ENCODE measurements at places on chromosomes 2 and 18.

GRCh38 chr2:120542911-120543527, 192.6 kb upstream of the GLI2 start:
- no peak for DNase-seq

GRCh38 chr2:118498943-118499342, 348.5 kb downstream of the EN1 start:
- DNase-seq, result no peak

GRCh38 chr2:72828840-72829507, 3.1 kb upstream of the EXOC6B start:
- no peak for DNase-seq

GRCh38 chr2:45069684-45070083, 60.4 kb upstream of the SIX2 start:
- DNase-seq, result no peak

DNA sequence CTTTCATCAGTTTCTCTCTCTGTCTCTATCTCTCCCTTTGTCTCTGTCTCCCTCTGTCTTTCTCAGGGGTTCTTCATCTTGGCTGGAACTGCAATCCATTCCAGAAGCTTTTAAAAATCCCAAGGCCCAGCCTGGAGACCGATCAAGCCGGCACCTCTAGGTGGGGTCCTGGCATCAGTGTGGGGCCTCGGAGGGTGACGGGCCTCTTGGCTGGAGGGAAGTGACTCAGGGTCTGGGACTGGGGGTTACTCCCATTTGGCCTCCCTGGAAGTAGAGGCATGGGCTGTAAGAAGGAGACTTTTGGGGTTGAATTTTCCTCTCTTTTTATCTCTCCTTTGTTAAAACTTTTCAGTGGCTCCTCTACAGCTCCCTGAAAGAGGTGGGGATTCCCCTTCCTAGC, 52.8 kb upstream of the OTOF start:
- no peak for DNase-seq

- no peak for DNase-seq
These were observed 13.0 kb upstream of the KLF11 start for GRCh38 chr2:10030311-10030736.

- no peak for DNase-seq
These were observed 33.0 kb upstream of the PHLPP1 start for GRCh38 chr18:62682371-62682770.

- no peak for DNase-seq
These were observed 5.3 kb upstream of the REG1A start for GRCh38 chr2:79114797-79115494.

- DNase-seq, result no peak
These were observed 10.7 kb downstream of the AMER3 start for GRCh38 chr2:130766037-130766436.

DNA sequence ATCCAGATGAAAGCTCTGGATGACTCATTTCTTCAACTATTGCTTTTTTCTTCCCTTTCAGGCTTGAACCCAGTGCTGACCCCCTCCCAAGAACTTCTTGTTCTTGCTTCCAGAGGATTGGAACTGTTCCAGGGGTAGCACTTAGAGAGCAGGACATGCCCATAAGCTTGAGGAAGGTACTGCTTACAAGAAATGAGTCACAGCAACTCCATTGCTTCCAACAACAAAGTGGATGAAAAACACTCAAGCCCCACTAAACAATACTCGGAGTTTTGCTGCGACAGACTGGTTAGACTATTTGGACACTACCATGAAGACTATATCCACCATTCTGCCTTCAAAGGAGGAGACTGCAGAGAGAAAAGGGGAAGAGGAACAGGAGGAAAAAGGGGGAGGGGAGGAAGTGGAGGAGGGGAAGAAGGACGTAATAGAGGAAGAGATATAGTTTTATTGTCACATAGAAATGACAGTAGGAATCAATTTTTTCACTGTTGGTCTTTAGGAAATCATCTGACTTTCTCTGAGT, 1.6 kb upstream of the EPC2 start:
- DNase-seq, result no peak

DNA sequence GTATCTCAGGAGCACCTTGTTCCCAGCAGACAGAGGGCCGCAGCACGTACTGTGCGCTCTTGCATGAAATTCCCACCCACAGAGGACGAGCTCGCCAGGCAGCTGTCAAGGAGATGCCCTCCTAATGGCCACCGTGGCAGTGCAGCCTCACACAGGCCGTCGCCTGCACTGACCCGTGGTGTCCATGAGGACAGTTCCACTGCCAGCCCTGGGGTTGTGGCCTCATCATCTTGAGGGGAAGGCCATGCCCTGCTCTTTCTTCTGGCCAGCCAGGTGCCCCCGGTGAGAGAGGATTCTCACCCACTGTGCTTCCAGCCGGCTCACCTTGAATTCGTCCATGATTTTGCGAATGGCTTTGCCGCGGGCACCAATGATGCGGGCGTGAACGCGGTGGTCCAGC, 42.0 kb downstream of the ANO7 start:
- no peak for DNase-seq

- DNase-seq, result no peak
These were observed 953.5 kb downstream of the CNTNAP5 start for GRCh38 chr2:124978597-124978996.

- no peak for DNase-seq
These were observed 395.0 kb upstream of the TCF4 start for GRCh38 chr18:55982992-55983391.

DNA sequence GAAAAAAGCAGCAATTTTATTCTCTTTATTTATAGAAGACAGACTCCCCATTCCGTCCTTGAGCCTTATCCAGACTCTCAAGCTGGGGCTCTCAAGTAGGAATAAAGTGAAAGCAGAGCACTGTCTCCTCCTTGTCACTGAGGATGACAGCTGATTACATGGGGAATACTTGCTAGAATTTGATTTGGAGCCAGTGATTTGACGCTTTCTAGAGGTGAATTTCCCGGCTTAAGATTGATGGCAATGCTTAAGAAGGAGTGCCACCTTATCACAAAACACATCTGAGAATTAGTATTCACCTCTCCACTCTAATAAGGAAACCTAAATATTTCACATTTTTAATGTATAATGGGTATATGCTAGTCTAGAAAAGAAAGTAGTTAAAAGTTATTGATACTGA, 135.4 kb upstream of the SLC39A10 start:
- DNase-seq, result no peak

GRCh38 chr2:20288642-20289340, 61.9 kb downstream of the PUM2 start:
- no peak for DNase-seq

- DNase-seq, result no peak
These were observed 235.0 kb downstream of the CAMKMT start for GRCh38 chr2:44596537-44597320.

GRCh38 chr18:57995331-57995730, 48.7 kb upstream of the NEDD4L start:
- no peak for DNase-seq

- DNase-seq, result no peak
These were observed 154.7 kb downstream of the TSN start for GRCh38 chr2:121910139-121910538.

DNA sequence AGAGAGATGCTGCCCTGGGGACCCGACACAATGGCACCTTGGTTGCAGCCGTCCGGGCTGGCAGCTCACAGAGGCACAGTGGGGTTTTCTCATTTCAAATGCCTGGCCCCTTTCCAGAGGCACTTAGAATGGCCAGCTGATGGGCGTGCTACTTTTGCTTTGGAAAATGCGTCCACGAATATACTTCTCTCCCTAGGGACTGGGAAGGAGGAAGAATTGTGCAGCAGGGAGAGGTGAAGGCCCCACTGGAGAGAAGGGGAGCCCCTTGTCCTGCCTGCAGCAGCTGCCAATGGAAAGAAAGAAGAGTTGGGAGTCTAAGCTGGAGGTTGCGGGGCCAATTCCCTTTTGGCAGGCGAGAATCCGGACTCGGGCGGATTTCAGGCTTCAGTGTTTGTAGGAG, 1.1 kb upstream of the MAL start:
- no peak for DNase-seq

DNA sequence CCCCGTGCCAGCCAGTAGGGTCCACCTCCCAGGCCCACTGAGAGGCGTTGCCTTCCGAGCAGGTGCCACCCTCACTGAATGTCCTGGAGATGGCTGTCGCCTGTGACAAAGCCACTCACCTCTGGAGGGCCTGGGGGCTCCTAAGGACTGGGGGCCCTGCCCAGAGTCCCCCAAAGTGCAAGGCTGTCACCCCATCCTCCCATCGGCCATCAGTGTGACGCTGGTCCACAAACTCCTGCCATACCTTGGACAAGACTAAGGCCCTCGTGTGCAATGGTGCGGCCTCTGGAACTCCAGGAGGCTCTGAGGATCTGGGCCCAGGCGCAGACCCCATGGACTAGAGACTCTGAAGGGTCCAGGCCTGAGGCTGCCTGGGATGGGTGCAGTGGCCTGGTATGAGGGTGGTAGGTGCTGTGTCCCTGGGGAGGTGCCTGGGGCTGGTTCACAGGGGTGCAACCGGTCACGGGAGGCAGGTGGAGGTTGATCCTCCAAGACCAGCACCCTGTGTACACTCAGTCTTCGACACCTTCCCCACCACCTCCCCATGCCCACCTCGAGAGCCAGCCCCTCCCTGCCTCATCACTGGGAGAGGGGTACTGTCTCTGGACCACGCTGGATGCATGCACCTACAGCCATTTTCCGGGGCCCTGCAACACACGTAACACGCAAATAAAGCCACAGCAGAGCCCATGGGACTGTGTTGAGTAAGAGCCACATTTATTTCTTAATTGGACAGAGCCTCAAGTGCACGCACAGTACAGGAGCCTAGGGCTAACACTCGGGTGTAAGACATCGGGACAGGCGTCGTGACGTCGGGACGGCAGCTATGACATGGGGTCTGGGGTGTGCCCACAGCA, 21.6 kb downstream of the AQP12A start:
- no peak for DNase-seq

- no peak for DNase-seq
These were observed 51.2 kb downstream of the MAP3K20 start for GRCh38 chr2:173126819-173127218.

DNA sequence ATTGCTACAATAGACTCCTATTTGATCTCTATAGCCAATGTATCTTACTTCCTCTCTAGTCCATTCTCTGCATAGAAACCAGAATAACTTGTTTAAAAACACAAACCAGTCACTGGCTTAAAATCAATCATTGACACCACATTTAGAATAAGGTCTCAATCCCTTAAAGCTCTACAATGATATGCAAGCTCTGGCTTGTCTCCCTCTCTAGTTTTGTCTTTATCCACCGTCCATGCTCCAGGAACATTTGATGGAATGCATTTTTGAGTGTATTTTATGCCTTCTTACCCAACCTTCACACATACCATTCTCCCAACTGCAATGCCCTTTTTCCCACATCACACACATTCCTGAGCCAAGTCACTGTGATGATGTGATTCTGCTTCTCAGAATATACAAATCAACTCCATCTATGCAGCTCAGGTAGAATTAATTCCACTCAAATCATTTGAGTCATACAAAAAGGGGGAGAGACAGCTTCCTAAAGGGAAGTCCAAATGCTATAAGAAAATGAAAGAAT, 1107.2 kb downstream of the DPP10 start:
- no peak for DNase-seq

GRCh38 chr2:28758459-28758858, 6.8 kb downstream of the PPP1CB start:
- no peak for DNase-seq
